CD4-positive, alpha-beta T cell treated with Interleukin-15 for 4 hours (primary cell): ENCODE measurements at places on chromosomes 5 and 9.

- DNase-seq: no peak
These were observed 42.3 kb upstream of the LPCAT1 start for GRCh38 chr5:1565737-1566734.

GRCh38 chr5:116144103-116144502 is 59.3 kb downstream of the COMMD10 start:
- DNase-seq: no peak

GRCh38 chr9:107119735-107120134 is 163.3 kb upstream of the RAD23B start:
- no peak for DNase-seq

GRCh38 chr5:163916376-163916775 is 411.0 kb downstream of the MAT2B start:
- DNase-seq: no peak

DNA sequence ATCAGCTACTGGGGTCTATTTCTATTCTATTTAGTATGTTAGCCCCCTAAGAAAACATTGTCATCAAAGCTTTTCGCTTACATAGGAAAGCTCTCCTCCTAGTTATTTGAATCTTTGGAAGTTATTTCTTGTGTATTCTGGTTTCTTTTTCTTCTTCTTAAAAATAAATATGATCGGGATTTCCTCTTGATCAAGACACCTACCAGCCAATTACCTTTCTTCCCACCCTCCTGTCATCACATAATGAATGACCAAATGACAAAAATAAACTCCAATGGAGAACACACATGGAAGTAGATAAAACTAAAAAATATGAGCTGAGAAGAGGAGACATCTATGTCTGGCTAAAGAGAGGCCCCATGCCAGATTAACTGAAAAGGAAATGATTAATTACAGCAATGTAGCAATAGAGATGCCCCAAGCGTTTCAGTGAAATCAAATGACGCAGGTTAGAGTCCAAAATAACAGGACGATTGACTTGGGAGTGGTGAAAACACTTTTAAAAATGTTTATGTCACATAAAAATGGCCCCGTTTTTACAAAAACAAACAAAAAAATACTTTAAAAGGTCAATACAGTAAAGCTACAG is 59.5 kb upstream of the PCSK1 start:
- no peak for DNase-seq

DNA sequence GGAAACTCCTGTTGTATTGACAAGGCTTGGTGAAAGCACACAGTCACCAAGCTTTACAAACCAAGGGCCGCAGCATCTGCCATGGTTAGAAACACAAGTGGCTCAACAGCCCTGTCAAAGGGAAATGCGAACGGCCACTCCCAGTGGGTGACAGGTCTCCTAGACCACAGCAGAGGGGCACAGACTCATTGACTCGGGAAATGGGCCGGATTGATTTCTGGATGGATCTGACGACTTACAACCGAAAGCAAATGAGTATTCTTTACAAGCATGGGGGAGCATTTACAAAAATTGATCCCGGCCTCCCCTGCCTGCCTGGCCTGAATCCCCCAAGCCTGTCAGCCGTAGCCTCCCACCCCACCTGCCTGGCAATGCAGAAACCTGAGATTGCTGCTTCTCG is 48.2 kb downstream of the ADAMTS2 start:
- DNase-seq: no peak

DNA sequence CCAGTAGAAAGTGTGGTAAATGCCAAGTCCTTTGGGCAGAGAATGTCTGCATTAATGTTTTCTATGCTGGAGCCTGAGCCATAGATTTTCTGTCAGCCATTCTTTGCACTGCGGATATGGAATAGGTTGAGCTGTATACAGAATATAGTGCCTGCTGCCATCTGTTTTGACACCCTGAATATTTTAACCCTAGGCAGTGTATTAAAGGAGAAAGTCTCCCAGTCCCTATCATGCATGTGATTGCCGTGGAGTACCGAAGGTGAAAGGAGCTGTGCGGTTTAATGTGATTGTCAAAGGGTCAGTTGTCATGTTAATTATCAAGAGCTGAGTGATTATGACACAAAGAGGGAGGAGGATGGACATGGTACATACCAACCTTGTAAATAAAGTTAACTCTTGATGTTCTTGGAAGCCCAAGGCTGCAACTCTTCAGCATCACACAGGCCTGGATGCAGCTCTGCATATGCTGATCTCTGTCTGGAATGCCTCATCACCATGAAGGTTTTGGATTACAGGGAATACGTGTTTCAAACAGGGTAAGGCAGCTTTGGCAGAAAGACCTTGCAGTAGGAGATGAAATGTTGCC is 247.1 kb upstream of the ELAVL2 start:
- DNase-seq: no peak

- no peak for DNase-seq
These were observed 5.5 kb downstream of the ANXA2R start for GRCh38 chr5:43034591-43034968.

DNA sequence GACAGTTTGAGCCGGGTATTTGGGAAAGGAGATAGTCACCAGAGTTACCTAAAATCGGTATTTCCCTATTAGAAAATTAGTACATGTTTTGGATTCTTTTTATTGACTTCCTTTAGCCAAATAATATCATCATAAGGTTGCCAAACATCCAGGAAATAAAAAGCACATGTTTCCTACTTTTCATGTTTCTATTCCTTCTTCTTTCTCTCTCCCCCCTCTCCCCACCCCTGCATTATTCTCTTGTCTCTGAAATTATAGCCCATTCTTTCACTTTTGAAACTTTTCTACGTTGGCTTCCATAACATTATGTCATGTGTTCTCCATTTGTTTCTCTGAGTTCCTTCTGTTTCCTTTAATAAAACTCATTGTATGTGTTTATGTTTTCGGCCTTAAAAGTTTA is 161.9 kb downstream of the ALDH1A1 start:
- DNase-seq: no peak

- DNase-seq: no peak
These were observed 156.9 kb downstream of the C9orf50 start for GRCh38 chr9:129463994-129464393.

- DNase-seq: no peak
These were observed 83.1 kb upstream of the PLPP6 start for GRCh38 chr9:4579001-4579400.

DNA sequence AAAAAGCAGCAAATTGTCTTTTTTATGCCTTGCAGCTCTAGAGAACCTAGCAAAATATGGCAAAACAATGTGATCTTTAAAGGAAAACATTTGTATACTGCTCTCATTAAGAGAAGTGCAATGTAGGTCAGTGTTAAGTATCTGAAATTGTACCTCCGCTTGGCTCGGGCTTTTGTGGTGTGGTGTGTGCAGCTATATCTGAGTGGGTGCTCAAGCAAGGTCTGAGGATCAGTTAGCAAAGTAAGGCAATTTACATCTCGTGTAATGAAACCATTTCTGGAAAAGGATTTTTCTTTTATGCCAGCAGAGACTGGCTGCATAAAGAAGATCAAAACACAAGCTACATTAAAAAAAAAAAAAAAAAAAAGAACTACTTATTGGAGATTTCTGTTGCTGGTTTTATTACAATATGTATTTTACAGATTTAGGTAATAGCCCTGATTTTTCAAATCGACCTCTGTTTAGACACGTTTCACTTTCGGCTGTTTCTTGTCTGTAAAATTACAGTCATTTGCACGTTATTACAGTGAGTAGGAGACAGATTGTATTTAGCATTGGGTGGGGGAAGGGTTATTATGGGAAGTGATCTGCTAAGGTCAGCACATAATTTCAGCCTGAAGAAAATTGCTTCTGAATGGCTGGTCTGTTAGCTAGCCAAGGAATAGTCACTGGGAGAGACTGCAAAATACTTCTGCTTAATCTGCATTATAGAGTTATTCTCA is 7.9 kb upstream of the ZNF608 start:
- no peak for DNase-seq

DNA sequence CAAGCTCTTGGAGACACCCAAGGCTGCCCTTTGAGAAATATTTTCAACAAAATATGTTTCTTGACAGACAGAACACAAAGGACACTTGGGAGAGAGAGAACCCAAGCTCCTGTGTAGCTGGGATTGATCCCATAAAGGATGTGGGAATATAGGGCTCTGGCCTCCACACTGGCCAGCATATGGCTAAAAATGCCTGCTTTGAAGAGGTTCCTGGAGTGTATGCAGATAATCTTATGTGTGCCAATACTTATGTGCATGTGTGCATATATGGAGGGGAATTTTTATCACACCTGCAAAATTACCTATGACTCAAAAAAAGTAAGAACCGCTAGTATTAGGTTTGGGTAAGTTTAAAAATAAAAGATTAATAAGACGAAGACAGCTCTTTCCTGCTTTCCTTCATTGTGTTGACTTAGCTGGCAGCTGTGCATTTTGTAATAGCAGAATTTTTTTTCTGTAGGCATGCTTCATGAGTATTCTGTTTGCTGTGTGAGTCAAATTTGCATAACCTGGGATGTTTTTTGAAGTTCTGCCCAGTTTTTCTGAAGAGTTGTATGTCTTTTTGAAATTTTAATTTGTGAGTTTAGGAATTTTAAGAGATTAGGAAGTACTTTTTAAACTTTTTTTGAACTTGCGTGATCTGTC is 42.6 kb downstream of the HACD4 start:
- no peak for DNase-seq

DNA sequence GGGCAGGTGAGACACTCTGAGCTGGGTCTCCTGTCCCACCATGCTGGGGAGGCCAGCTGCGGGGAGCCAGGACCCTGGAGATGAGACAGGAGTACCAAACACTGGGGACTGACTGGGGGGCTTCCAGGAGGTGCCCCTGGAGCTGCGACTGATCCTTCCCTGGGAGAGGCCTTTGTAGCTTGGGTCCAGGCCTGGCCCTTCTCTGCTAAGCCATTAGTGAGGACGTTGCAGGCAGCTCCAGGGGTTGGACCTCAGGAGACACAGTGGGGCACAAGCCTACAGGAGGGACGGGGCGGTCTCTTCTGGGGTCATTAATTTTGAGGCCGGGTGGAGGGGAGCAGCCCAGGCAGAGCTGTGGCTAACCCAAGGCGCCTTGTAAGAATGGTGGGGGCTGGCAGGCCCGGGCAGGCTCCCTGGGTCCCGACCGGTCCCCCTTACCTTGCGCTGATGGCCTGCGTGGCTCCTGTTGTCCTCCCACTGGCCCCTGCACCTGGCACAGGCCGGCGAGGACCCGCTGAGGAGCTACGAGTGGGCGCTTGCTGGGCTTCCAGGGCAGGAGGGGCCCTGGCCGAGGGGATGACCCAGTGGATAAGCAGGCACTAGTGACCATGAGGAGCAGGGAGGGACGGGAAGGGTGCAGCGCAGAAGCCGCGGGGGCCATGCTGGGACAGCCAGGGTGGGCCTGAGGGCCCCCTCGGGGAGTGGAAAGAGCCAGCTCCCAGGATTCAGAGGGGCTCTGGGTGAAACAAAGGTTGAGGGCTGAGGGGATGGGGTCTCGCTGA is 5.1 kb downstream of the MRPS2 start:
- no peak for DNase-seq

- DNase-seq: no peak
These were observed 64.4 kb upstream of the SPATA31E1 start for GRCh38 chr9:87818308-87818707.

- DNase-seq: no peak
These were observed 381.2 kb upstream of the PDE4D start for GRCh38 chr5:60274747-60275146.

DNA sequence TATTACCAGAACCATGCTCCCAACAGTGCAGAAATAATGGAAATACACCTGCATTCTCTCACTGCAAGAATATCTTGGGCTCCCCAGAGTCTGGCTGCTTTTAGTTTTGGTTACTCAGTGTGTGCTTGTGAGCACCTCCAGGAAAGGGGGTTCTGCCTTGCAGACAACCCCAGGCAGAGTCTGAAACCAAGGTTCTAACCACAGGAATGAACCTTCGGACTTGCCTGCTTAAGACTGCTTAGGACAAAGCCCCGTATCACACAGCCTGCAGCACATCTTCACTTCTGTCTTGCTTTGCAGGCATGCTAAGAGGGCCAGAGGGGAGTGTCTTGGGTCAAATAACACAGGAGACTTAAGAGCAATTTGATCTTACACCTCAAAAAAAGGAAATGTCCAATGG is 94.8 kb upstream of the SPATA31C2 start:
- no peak for DNase-seq

DNA sequence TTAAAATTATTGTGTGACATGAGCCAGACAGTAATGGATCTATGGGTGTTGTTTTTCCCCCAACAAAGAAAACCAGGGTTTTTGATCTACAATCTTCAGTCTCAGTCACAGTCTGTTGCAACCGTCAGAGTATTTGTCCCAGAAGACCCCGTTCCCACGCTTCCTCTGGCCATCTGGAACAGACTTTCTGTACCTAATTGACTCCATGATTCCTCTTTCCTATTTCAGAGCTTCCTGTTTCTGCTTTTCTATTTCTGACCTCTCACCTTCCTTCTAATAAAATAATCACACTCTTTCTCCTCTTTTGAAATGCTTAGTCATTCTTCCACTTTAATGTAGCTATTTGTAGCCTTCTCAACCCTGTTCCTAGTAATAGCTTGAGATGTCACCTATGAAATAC is 1044.8 kb downstream of the DTWD2 start:
- no peak for DNase-seq

DNA sequence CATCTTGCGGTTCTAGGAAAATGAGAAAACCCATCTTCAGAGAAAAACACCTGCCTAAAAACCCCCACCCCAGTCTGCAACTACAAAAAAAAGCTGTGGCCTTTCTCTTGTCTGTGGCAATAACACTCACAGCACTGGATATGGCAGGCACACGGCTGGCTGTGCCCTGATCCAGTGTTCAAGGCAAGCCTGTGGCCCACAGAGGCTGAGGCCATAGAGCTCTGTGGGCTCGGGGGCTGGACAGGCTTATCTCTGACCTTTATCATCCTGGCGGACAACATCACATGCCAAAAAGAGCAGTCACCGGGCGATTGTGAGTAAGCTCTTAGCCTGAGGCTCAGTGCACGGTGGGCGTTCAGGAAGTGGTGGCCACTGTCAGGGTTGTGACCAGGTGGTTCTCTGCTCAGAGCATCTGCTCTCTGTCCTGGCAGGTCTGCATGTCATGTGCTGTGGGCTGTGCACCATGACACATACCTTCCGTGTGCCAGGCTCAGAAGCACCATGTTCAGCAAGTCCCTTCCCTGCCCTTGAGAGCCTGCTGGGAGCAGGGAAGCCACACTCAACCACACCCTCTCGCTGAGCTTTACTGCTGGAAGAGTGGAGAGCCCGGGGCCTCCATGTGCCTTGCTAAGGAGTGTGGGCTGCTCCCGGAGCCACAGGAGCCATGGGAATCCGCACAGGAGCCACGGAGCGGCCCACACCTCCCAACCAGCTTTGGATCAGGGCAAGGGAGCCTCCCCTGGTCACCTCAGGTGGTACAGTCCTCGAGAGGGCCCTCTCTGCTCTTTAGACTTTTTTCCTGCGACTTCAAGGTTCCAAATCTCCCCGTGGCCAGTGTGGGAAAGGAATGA is 34.6 kb upstream of the WDR38 start:
- no peak for DNase-seq

DNA sequence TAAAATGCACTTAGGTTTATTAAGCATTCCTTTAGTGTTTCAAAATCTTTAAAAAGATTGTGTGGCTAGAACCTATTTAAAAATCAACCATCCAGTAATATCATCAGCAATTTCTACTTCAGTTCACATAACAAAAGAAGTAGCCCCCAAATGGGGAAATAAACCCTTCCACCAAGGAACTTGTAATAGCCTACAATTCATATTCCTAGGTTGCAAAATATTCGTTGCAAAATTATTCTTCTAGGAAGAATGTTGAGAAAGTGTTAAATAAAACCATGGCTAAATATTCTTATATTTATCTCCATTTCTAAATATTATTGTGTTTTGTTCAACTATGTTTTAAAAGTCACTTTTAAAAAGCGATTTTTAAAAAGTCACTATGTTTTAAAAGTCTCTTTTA is 177.9 kb upstream of the PRLR start:
- DNase-seq: no peak
